ENCODE measurements at places on chromosomes 13 and 19.

GRCh38 chr19:7497292-7497691 is 8.5 kb upstream of the PEX11G start:
- no peak for DNase-seq

- no peak for DNase-seq
Observed at GRCh38 chr13:25143706-25144105, 28.4 kb downstream of the AMER2 start.

- no peak for DNase-seq
Observed at GRCh38 chr13:63643543-63643942, 2227.9 kb upstream of the PCDH20 start.

GRCh38 chr13:106155411-106155810 is 380.1 kb downstream of the EFNB2 start:
- no peak for DNase-seq

DNA sequence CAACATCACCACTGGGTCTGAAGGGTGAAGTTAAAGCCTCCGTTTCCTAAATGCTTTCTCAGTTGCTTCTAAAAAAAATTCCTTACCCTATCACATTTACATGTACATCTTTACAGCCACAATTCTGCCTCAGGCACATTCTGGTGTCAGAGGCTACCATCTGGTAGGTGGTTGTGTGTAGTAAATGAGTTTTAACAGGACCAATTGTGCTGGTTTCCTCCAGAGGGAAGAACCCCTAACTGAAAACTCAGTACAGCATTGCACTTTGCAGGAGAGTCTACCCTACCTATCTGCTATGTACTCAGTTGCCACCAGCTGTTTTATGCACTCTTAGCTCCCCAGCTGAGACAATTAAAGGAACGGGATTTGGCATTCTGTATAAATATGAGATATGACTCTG is 1576.5 kb downstream of the PCDH9 start:
- no peak for DNase-seq

DNA sequence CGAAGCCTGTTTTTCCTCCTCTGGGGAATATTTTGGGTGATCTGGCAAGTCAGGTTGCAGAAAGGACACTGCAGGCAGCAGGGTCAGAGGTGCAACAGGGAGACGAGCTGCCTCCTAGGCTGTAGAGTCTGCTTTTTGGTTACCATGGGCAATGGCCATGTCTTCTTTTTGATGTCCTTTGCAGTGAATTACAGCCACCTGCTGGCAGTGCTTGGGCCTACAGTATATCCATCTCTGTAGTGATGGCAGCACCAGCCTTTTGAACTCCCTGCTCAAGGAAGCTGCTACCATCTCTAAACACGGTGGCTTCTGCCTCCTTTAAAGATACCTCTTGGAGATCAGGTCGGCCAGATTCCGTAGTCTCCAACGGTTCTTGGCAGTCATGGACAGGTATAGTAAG is 73.9 kb downstream of the WTIP start:
- no peak for DNase-seq

DNA sequence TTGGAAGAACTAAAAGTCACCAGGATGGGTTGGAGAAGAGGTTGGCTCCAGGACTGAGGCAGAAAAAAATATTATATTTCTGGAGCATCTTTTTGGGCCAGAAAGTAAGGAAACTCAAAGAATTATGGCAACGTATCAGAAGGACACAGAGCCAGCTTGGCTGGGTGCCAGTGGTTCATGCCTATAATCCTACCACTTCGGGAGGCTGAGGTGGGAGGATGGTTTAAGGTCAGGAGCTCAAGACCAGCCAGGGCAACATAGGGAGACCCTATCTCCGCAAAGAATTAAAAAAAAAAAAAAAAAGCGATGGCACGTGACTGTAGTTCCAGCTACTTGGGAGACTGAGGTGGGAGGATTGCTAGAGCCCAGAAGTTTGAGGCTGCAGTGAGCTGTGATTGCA is 108.1 kb downstream of the GADD45B start:
- no peak for DNase-seq

GRCh38 chr13:50483416-50483815 is 360.1 kb downstream of the DLEU7 start:
- no peak for DNase-seq

DNA sequence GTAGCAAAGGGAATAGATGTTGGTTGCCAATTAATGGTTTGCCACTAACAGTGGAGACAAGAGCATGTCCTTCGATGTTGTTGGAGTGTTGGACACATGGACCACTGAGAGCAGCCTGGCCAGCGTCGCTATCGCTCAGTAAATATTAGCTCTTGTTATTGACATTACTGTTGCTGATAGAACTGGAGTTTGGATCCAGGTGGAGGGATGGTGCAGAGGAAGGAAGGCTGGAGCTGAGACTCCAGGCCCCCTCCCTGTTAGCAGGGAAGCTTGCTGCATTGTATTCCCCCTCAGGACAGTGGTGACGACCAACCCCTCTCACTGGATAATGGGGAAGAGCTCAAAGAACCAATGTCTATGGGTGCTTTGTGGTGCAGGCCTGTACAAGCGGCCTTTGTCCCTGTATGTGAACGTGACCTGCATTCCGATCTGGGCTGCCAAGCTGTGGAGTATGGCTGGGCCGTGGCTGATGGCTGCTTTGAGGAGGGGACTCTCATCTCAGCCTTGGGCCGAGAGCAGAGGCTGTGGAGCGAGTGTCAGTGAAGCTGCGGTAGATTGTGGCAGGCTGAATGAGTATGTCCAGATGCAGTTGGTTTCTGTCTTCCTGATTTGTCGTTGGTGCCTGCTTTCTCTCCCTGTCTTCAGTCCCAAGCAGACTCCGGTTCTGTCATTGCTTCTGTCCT is 7.0 kb downstream of the CLASRP start:
- no peak for DNase-seq

GRCh38 chr19:11018763-11019162 is 57.9 kb downstream of the SMARCA4 start:
- DNase-seq: no peak

DNA sequence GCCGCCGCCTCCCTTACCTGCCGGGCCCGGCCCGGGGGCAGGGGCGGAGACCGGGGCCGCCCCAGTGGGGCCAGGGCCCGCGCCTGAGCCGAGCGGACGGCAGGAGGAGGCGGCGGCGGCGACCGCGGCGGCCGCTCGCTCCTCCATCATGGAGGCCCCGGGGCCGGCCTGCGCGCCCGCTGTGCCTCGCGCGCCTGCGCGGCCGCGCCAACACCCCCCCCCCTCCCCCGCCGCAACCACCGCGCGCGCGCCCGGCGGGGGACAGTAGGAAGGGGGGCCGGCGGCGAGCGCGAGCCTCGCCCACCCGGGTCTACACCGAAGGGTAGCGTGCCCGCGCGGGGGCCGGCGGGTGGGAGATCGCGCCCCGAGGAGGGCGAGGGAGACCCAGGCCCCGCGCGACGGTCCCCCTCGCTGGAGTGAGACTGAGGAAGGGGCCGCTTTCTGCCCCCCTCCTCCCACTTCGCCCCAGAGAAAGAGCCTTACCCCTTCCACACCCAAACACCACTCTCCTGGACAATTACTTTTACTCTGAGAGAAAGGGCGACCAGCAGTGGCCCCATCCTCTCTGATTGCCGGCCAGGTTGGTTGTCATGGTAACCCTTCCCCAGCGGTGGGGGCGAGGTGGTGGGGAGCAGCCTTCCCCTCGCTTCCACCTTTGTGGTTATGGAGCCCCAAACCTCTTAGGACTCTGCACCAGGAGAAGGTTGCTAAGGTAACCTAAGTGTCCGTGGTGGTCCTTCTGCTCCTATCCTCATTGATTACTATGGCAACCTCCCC is at the start of gene STRN4:
Gene STRN4, minus strand, starts transcription at position 170 of the 777 bp plus-strand sequence. Its CDS starts 20 bp downstream, at position 150.
- no peak for DNase-seq

DNA sequence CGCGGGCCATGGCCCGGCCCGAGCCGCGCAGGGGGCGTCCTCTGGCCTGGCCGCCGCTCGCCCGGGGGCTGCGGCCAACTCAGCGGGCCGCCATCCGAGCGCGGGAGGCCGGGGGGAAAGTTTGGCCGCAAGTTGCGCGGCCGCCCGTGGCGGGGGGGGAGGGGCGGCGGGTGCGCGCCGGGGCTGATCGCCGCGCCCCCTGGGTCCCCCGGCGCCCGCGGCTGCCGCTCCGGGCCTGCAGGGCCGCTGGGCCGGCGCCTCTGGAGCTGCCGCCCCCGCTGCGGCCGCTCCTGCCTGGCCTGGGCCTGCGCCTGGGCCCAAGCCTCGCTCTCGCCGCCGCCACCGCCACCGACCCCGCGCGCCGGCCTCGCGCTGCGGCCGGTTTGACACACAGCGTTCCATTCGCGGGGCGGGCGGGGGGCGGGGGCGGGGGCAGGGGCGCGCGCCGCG is at the start of gene NR2F6:
Gene NR2F6, minus strand, starts transcription at position 385 of the 450 bp plus-strand sequence. CDS start 699 bp downstream, outside the sequence.
- DNase-seq: no peak

- DNase-seq: no peak
Observed at GRCh38 chr19:16542910-16543472, 754 bp upstream of the CHERP start.

DNA sequence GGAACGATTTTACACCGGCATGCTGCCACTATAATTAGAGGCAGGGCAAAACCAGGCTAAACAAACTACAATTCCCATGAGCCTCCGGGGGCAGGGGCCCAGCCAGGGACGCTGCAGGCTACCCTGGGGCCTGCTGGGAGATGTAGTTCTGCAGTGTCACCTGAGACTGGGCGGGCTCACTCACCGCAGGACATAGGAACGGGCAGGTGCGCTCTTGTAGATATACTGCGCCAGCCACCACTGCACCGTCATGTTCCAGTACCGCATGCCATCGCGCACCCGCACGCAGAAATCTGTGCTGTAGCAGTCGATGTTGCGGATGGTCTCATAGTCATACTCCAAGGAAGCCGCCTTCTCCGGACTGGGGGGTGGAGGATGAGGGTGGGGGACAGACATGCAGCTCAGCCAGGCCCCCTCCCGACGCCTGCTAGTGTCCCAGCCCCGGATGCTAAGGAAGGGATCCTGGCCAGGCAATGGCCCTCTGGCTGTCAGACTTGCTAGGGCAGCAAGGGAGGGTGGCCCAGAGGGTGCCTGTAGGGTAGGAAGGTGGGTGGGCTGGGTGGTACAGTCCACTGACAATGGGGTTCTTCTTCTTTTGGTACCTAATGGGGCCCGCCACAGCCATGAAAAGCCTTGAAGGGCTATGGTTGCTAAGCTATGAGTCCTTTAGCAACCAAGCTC is 5.8 kb upstream of the TMC4 start:
- DNase-seq: no peak

- DNase-seq: no peak
Observed at GRCh38 chr19:37988758-37989635, 82.0 kb downstream of the SIPA1L3 start.

- no peak for DNase-seq
Observed at GRCh38 chr19:54142166-54142780, 4.7 kb downstream of the CNOT3 start.

DNA sequence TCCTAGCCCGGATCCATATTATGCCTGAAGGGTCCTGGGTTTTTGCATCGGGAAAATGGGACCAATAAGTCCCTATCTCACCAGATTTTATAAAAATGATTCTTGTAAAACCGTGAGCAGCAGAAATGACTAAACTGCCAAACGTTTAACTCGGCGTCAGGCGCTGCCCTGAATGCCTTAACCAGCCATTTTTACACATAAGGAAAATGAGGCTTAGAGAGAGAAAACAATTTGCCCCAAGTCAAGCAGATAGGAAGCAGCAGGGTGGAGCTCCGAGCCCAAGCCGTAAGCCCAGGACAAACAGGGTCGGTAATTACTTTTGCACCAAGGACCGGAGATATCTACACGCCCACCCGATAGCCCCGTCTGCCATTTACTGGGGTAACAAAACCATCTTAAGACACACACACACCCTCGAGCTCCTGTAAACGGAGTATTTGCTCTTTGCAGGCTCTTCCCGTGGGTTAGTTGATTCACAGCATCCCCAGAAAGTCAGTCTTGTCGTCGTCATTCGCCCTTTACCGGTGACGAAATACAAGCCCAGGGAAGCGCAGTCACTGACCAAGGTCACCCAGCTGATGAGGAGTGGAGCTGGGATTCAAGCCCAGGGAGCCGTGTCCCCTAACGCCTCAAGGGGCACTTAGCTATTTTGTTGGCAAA is 16.0 kb upstream of the MRI1 start:
- DNase-seq: no peak

DNA sequence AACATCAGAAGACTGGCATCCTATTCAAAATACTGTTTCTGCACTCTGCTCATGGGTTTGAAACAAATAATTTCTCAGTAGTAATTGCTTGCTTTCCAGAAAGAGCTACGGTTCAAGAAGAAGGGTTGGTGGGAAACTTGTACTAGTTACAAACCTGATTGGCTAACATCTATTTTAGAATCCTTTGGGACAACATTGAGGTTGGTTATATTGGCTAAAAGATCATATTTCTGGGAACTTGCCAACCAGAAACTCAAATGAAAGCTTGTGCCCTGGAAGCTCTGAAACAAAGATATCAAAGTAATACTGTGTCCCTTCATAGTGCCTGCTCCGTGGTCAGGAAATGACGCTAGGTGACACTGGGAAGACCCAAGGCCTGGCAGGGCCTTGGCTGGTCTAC is 141.7 kb downstream of the LACC1 start:
- no peak for DNase-seq

DNA sequence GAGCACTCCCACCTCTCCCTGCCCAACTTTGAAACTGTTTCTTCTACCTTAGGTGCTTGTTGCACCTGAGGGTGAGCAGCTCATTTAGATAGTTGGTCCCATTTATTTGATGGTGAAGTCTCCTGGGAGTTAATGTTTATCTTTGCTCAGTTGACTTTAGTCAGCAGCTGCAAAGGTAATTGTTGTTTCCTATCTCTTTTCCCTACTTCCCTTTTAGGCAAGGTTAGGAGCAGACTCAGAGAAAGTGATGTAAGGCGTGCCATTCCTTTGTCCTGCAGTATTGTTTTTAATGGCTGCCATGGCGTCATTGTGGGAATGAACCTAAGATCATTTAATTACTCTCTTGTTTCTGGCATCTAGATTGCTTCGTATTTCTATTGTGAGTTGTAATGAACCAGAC is 11.6 kb downstream of the AKAP11 start:
- DNase-seq: peak; percentile 20

DNA sequence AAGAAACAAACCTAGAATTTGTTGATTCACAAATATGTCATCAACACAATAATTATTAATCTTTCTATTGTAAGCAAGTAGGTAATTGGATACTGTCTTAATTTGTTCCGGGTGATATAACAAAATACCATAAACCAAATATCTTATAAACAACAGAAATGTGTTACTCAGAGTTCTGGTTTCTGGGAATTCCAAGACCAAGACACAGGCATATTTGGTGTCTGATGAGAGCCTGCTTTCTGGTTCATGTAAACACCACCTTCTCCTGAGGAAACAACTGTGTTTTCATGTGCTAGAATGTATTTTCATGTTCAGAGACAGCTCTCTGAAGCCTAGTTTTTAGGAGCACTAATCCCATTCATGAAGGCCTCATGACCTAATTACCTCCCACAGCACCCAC is 1819.5 kb downstream of the SLITRK5 start:
- DNase-seq: no peak
